Right cardiac atrium (tissue), 5 donors: ENCODE measurements at places on chromosomes 4 and X. TPM values are rescaled to one million over a fixed set of nuclear protein-coding genes. Genes with fewer than 3 reads are reported as not detected.

ARR3 gene
- not detected for polyA plus RNA-seq

TLR10 gene
- polyA plus RNA-seq, result not detected

CCSER1 gene
- 2.7 TPM for polyA plus RNA-seq

LONRF3 gene
- 2.1 TPM for polyA plus RNA-seq

MAGEA6 gene
- not detected for polyA plus RNA-seq

PGAM4 gene
- not detected for polyA plus RNA-seq

RBMX2 gene
- polyA plus RNA-seq, result 13.1 TPM

C4orf51 gene
- polyA plus RNA-seq, result not detected

STATH gene
- not detected for polyA plus RNA-seq

MAGEA1 gene
- polyA plus RNA-seq, result not detected

USP17L12 gene
- not detected for polyA plus RNA-seq

F9 gene
- not detected for polyA plus RNA-seq

PAGE1 gene
- polyA plus RNA-seq, result not detected

RAB41 gene
- polyA plus RNA-seq, result not detected

NUDT10 gene
- polyA plus RNA-seq, result 1.2 TPM

SH3D19 gene
- 46.7 TPM for polyA plus RNA-seq

SPANXN4 gene
- polyA plus RNA-seq, result not detected

PRR32 gene
- polyA plus RNA-seq, result 2.3 TPM

CLCN4 gene
- 11.0 TPM for polyA plus RNA-seq

NDP gene
- polyA plus RNA-seq, result not detected

TRPC3 gene
- polyA plus RNA-seq, result 0.09 TPM

MAGEA10 gene
- polyA plus RNA-seq, result not detected

CNOT6L gene
- polyA plus RNA-seq, result 3.6 TPM

CPEB2 gene
- polyA plus RNA-seq, result 5.3 TPM

IL3RA gene
- polyA plus RNA-seq, result 8.7 TPM

DKK2 gene
- 0.91 TPM for polyA plus RNA-seq

HSFX2 gene
- 0.77 TPM for polyA plus RNA-seq

POLN gene
- polyA plus RNA-seq, result 1.5 TPM

DNAJB14 gene
- polyA plus RNA-seq, result 6.5 TPM

EMCN gene
- 21.8 TPM for polyA plus RNA-seq

KLHL4 gene
- polyA plus RNA-seq, result 0.25 TPM
